ENCODE measurements at places on chromosomes 4 and X.

GRCh38 chr4:26878794-26879391 is 18.3 kb downstream of the STIM2 start:
- no peak for DNase-seq

- DNase-seq, result no peak
Measured at GRCh38 chr4:184165291-184165690, 52.4 kb downstream of the ENPP6 start.

DNA sequence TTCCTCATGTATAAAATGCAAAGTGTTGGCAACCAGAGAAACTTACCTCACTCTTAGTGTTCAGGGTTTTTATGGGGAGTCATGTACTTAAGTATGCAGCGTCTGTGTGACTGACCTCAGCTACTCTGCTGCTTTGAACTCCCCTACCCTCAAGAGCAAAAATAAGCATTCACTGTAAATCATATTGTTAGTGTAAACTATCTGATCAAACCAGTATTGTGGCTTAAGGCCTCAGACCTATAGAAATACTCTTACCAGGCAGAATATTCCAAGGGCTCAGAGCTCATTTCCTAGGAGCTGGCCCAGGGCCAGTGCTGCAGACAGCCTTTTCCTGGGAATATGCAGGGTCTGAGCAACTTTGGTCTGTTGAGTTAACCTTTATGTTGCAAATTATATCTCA is 453.1 kb downstream of the CCSER1 start:
- no peak for DNase-seq

DNA sequence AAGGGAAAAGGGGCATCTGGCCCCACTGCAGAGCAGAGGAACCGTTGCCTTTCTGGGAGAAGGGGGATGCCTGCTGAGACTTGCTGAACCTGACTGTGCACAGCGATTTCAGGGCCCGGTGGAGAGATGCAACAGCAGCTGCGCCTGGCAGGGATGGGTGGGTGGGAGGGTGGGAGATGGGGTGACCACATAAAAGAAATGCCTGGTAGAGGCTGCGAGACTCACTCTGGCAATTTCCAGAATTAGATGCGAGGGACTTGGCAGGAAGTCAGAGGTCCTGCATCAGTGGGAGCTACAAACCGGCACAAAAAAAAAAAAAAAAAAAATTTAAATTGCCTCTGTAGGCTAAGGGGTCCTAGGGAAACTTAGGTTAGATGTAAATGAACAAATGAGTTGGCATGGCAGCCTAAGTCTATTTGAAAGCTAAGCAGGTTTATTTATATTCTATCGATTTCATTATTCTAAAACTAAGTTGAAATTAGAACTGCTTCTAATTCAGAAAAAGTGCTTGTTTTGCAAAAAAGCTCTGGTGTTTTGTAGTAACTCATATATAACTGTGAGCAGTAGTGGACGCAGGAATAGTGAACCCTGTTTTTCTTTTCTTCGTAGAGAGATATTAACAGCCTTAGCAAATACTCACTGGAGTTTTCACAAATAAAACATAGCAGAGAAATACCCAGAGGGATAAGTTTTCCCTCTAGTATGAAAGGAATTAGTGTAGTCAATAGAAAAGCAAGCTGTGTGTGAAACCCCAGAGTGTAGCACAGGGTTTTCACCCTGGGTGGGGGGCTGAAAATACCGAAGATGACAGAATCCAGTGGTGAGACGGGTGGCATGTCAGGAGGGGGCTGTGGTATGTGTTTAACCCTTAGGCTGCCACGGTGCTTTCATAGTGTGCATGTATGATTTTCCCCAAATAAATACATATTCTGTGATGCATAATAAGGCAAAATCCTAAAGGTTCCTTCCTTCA is 130.1 kb downstream of the EGF start:
- DNase-seq, result no peak

DNA sequence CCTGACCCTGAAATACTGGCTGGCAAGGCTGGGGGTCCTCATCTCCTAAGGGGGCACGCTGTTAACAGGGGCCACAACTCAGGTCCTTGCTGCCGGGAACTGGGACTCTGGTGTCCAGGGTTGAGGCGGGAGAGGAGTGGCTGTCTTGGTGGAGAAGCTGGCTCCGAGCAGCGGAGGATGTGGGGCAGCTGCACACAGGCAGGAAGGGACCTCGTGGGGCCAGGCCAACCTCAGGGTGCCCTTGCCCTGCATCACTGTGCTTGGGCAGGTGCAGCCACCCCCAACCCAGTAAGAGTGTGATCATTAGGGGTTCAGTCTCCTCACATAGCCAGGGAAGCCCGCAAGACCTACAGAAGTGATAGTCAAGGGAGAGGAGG is 12.6 kb upstream of the PDE6B start:
- peak; percentile 16 for DNase-seq

DNA sequence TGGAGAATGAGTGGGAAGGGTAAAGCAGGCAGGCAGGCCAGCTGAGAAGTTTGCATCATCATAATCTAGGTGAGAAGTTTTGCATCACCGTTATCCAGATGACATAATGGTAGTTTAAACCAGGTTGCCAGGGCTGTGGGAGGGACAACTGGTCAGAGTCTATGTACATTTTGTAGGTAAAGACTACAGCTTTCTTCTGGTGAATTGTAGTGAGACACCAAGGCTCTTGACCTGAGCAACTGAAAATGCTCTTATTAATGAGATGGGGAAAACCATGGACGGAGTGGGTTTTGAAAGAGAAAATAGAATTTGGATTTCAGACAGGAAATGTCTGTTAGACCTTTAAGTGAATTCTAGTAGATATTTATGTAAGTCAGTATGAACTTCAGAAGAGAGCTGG is 76.0 kb upstream of the VEGFC start:
- no peak for DNase-seq

GRCh38 chrX:10197279-10198210 is 40.8 kb downstream of the CLCN4 start:
- no peak for DNase-seq

- no peak for DNase-seq
Measured at GRCh38 chr4:184744236-184744635, 10.3 kb upstream of the CENPU start.

All from ecto neural progenitor cell (in vitro differentiated cells).